ENCODE measurements at places on chromosomes 1 and 21. TPM values are rescaled to one million over a fixed set of nuclear protein-coding genes. Genes with fewer than 3 reads are reported as not detected.

Gene GPR3
- total RNA-seq: 3.9 TPM

Gene GJB3
- total RNA-seq: not detected

DNA sequence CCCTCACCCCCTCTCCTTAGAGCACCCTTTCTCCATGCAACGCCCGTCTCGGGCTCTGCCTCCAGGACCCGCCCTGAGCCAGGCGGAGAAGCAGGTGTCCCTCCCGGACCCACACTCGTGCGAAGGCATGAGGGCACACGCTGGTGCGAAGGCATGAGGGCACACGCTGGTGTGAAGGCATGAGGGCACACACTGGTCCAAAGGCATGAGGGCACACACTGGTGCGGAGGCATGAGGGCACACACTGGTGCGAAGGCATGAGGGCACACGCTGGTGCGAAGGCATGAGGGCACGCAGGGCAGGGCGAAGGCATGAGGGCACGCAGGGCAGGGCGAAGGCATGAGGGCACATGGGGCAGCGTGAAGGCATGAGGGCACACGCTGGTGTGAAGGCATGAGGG is 5.8 kb upstream of the TMEM52 start:
- DNase-seq: no peak
- no peaks in the 10 kb centered on the region for H3K4me1 ChIP-seq
- H3K27ac ChIP-seq: no peak overlapping the region

- no peak for DNase-seq
- H3K36me3 ChIP-seq: no peaks in the 10 kb centered on the region
- no peaks in the 10 kb centered on the region for H3K4me1 ChIP-seq
- H3K27me3 ChIP-seq: peaks cover 7% of the 10 kb centered on the region
- H3K27ac ChIP-seq: no peak overlapping the region
Observed at GRCh38 chr21:34632498-34632897, 17.6 kb upstream of the RCAN1 start.

Gene KIF26B
- total RNA-seq: 0.60 TPM

DNA sequence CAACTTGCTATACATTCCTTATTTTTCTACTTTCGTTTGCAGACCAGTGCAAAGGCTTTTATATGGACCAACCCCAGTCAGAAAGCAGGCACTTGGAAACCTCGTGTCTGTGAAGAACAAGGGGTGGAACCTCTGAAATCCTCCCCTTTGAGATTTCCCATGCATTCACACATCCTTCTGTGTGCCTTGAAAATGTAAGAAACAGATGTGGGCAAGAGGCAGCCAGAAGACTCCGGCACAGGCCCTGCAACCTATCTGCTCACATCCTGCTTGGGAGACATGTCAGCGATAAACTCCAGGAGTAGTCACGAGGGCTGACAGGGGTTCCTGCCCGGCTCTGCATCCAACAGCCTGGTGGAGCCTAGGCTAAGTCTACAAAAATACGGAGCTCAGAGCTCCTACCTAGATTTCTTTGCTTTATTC is 42.5 kb downstream of the ETS2 start:
- peaks cover 8% of the 10 kb centered on the region for H3K27me3 ChIP-seq
- H3K27ac ChIP-seq: no peak overlapping the region
- DNase-seq: no peak

GRCh38 chr1:39650431-39650830 is 11.0 kb upstream of the HEYL start:
- peaks cover 5% of the 10 kb centered on the region for H3K4me1 ChIP-seq
- peaks cover 10% of the 10 kb centered on the region for H3K27me3 ChIP-seq
- H3K27ac ChIP-seq: no peak overlapping the region
- no peak for DNase-seq
- no peaks in the 10 kb centered on the region for H3K36me3 ChIP-seq

DNA sequence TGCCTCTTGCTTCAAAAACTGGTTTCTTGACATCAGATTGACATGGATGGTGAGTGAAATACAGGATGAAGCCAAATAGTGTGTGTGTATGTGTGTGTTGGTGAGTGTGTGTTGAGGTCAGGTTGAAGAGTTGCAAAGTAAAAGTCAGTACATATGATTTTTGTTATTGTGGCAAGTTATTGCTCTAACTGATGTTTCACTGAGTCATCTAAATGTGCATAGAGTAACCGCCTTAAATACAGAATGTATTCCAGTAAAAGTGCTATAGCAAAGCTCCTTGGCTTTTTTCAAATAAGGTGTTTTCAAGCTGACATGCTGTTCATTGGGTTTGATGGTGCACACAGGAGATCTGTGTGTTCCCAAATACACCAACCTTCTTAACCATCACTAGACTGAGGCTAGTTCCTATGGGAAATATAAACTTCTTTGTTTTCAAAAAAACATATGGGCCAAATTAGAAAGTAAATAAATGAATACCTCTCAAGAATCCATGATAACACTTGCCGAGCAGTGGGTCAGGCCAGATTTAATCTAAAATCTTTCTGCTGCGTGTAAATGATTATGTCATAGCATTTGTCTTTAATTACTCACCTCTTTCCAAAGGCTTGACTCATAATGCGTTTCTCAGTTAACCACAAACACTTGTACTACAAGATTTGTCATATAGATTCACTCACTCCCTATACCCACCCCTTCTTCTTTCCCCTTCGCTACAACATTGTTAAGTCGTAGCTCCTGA is 151.1 kb downstream of the LYPLAL1 start:
- no peak overlapping the region for H3K27ac ChIP-seq
- no peaks in the 10 kb centered on the region for H3K27me3 ChIP-seq
- H3K36me3 ChIP-seq: peaks cover 8% of the 10 kb centered on the region
